ENCODE measurements at places on chromosomes 16 and 17.

GRCh38 chr17:12789481-12790248, at the start of gene ARHGAP44:
Gene ARHGAP44 (plus strand): TSS chr17:12789498. CDS start chr17:12789839, 341 bp downstream.
- DNase-seq, result peak; percentile 10

- no peak for DNase-seq
These were observed 20.8 kb downstream of the MYO18A start for GRCh38 chr17:29159306-29159860.

- DNase-seq, result no peak
These were observed 37.2 kb downstream of the IRF8 start for GRCh38 chr16:85935974-85936760.

- no peak for DNase-seq
These were observed 15.2 kb downstream of the IL34 start for GRCh38 chr16:70661534-70661917.

DNA sequence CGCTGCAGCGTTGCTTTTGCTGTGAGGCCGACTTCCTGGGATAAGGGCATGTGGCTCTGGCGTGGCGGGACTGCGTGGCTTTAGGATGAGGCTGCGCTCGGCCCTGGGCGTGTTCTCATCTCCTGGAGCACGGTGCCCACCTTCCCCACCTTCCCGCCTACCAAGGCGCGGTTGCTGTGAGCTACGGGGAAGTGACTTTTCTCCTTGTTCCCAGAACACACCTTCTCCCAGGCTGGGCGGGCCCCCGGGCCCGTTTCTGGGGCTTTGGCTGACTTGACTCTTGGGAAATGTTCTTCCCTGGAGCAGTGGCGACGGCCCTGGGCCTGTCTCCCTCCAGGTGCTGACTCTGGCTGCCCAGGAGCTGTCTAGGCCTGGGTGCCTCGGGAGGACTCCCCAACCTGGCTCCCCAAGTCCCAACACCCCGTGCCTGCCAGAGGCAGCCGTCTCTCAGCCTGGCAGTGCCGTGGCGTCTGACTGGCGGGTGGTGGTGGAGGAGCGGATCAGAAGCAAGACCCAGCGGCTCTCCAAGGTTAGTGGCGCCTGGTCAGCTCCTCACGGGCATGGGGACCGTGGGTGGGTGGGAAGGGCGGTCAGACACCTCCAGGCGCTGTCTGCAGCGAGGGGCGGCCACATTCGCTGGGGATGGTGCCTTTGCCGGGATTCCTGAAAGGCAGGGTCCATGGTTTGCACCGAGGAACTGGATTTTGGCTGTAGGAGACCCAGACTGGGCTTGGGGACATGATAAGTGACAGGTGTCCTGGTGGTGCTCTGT, 12.1 kb downstream of the TELO2 start:
- no peak for DNase-seq

GRCh38 chr17:10050597-10051101, 145.6 kb upstream of the RCVRN start:
- DNase-seq, result no peak

DNA sequence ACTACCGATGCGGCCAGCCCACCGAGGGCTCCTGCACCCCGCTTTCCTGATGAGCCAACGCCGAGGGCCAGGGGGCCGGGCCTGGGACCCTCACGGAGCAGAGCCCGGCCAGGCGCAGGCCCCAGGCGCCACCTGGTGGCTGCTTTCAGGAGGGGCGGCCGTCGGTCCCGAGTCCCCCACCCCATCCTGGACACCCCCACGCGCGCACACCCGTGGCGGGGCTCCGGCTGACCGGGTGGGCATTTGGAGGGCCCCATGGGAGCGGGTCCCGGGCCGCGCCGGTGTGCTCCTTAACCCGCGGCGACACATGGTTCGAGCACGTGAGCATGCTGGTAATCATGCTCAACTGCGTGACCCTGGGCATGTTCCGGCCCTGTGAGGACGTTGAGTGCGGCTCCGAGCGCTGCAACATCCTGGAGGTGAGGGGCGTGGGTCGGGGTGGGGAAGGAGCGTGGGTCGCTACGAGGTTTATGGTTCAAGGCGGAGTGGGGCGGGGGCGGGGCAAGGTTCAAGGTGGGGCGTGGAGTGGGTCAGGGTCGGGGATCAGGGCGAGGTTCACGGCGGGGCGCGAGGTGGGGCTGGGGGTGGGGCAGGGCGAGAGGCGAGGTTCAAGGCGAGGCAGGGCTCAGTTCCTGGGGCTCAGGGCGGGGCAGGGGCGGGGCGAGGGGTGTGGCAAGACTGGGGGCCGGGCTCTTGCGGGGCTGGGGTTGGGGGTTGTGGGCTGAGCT, 30.2 kb downstream of the TPSG1 start:
- DNase-seq, result no peak

DNA sequence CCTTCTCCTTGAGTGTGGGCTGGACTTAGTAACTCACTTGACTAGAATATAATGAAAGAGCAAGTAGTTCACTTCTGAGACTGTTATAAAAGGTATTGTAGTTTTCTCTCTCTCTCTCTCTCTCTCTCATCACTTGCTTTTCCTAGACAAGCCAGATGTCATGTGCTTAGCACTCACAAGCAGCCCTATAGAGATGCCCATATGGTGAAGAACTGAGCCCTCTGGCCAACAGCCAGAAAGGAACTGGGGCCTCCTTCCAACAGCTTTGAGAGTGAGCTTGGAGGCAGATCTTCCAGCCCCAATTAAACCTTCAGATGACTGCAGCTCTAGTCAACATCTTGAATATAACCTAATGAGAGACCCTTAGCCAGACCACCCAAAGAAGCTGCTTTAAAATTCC, 440.5 kb downstream of the GRIN2A start:
- no peak for DNase-seq

DNA sequence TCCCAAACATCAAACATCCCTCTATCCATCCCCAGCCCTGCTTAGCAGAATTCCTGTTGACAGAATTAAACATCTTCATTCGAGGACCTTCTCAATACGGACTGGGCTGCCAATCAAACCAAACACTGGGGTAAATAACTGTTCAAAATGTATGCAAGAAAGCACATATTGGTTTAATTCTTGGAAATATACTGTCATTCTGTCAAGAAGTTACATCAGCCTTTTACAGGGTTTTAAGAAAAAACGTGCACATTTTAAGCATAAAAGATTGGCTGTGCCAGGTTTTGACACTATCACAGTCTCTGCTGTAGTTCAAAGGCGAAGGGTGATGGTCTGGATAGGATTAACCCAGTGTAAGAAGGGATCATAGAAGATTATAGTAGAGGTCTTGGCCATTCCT, 25.1 kb upstream of the CCNF start:
- no peak for DNase-seq

DNA sequence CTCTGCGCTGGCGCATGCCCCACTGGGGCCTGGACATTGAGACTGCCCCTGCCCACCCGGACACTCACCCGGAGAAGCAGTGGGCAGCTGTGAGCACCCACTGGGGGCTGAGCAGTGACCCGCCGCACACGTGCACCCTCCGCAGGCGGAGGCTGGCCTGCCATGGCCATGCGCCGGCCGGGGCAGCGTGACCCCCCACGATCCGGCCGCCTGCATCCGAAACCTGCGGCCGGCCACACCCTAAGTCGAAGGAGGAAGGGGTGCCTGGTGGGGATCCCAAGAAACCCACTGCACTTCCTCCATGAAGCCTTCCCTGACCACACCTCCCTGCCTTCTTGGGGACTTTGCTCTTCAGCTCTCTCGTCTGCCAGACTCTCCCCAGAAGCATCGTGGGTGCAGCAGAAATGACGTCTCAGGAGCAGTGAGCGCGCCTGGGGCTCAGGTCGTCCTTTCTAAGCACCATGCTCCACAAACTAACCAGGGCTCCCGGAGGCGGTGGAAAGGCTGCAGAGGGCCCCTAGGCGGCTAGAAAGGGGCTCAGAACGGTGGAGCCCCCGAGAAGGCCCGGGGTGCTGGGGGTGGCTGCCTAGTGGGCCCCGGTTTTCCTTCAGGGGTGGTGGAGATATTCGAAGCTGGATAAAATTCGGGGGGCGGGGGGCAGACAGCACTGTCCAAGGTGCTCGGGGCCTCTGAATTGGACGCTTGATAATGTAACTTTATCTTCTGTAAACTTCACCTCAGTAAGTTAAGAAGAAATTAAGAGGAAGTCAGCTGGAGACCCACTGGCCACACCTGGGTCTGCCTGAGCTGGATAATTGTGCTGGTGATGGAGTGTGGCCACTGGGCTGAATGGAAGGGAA, 1.5 kb downstream of the TPSG1 start:
- DNase-seq, result no peak

DNA sequence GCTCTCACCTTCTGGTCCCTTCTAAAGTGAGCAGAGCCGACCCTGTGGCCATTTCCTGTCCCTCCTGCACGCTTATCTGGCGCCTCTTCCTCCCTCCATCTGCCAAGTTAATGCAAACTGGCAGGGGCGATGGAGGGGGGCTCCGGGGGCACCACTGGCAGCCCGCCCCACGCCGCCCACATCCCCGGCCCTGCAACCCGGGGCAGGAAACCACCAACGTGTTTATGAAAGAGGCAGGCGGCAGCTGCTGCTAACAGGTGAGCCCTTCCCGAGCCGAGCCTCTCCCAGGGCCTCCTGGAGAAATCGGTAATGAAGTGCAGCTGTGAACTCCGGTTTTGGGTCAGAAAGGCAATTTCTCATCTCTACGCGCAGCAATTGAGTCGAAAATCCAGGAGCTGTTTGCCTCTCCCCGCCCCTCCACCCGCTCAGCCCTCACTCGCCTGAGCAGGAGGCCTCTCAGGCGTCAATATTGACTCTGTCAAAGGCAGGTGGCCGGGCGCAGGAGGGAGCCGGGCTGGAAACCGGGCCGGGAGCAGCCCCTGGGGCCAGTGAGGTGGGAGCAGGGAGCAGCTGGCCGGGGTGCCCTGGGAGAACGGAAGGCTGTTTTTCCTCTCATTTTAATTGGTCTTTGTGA, 164.4 kb upstream of the GSE1 start:
- no peak for DNase-seq

DNA sequence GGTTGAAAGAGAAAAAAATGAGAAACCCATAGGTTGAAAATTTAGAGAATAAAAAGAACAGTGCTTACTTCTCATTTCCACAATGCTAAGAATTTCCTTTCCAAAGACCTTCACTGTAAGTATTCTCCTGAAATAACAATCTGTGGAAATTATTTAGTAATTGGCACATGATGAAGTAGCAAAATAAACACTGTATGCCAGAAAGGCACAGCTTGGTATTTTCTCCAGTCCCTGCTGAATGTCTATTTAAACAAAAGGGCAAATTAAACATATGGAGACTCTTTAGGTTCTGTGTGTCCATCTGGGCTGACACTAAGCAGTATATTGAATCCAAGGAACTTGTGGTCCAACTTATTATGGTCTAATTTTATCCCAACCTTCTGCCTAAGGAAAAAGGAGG, 46.1 kb downstream of the CHCT1 start:
- no peak for DNase-seq

DNA sequence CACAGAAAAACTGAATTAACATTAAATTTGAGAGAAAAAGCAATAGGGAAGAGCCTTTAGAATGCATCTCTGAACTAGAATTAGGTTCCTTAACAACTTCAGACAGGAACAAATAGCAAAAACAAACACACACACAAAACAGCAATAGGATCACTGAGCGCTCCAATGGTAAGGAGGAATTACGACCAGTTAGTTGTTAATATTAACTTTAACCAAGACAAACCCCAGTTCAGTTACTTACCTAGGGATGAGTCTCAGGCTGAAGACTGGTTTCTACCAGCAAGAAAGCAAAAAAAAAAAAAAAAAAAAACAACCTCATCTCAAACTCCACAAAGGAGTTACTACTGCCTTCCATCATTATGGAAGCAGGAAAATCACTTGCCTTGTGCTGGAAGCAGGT, 14.6 kb downstream of the DHRS7B start:
- no peak for DNase-seq

DNA sequence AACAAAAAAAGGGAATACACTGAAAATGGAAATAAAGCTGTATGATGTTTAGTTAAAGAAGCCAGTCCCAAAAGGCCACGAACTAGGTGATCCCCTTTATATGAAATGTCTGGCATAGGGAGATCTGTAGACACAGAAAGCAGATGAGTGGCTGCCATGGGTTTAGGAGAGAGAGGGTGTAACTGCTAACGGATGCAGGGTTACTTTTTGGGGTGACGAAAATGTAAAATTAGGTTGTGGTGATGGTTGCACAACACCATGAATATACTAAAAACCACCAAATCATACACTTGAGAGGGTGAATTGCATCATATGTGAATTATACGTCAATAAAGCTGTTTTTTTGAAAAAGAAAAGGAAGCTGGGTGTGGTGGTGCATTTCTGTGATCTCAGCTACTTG, 99.6 kb downstream of the ADCY9 start:
- DNase-seq, result no peak

GRCh38 chr16:86345516-86345915, 164.8 kb upstream of the FOXF1 start:
- DNase-seq, result no peak

DNA sequence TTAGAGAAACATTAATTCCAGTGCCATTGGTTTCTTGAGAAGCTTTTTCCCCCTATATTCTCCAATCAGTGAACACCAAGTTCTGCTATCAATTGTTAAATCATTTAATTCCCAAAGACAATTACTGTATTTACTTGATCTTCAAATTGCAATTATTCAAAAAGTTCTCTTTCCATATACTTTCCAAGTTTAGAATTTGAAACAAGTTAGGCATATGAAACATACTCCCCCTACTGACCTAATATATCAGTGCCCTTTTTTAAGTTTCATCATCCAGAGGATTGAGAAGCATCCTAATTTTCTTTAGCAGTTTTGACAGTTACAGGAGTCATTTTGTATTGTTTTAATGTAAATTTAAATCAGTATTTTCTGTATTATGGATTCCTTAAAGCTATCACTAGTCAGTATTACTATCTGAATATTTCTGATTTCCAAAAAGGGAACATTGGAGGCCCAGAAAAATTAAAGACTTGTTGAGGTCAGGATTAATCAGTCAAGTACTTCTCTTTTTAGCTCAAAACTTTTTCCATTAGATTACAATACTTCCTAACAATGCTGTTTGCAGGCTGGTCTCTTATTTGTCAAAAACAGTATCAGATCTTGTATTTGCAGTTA, 16.3 kb downstream of the MEIOC start:
- no peak for DNase-seq

- DNase-seq, result no peak
These were observed 88.8 kb downstream of the LITAF start for GRCh38 chr16:11497851-11498289.

GRCh38 chr17:31492880-31493655, 101.6 kb downstream of the RAB11FIP4 start:
- DNase-seq, result no peak

GRCh38 chr17:42814633-42815399, 9.3 kb downstream of the BECN1 start:
- DNase-seq, result peak; percentile 85

All from GM04504 (cell line).